Stimulated activated CD4-positive, alpha-beta T cell treated with anti-CD3 and anti-CD28 coated beads, Interleukin-4, amount 100 ng/mL, for 1 hour (primary cell): ENCODE measurements at places on chromosomes 6 and 20.

GRCh38 chr6:135936606-135937005, 85.1 kb downstream of the PDE7B start:
- no peak for DNase-seq

DNA sequence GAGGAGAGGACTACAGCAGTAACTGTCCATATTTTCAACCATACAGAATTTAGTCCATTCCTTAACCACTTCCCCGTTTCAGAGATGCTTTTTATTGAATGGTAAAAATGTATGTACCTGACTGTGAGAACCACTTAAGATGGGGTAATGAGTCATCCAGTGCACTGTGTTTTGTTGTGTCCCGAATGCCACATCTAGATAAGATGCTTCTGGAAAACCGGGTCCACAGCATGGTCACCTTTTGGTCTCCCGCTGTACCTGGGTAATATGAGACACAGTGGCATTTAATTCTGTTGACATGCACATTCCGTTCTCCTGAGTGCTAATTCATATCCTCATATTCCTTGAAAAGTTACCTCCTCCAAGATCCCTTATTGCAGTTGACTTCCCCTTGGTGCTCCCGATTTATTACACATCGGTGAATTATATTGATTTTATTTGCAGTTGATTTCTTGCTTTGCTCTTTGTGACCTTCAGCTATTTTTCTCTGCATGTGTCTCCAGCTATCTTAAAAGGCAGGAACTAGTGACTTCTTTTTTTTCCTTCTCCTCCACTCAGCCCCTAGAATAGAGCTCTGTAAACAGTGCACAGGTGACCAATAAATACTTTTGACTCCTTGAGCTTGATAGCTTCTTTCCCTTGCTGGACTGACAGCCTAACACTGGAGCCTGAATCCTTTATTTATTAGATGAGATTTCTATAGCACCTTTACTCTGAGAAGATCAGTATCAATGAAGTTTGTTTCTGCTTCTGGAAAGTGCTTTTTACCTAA, 314.6 kb downstream of the ZFAND3 start:
- no peak for DNase-seq

- no peak for DNase-seq
Observed at GRCh38 chr6:43926634-43927531, 156.9 kb downstream of the VEGFA start.

DNA sequence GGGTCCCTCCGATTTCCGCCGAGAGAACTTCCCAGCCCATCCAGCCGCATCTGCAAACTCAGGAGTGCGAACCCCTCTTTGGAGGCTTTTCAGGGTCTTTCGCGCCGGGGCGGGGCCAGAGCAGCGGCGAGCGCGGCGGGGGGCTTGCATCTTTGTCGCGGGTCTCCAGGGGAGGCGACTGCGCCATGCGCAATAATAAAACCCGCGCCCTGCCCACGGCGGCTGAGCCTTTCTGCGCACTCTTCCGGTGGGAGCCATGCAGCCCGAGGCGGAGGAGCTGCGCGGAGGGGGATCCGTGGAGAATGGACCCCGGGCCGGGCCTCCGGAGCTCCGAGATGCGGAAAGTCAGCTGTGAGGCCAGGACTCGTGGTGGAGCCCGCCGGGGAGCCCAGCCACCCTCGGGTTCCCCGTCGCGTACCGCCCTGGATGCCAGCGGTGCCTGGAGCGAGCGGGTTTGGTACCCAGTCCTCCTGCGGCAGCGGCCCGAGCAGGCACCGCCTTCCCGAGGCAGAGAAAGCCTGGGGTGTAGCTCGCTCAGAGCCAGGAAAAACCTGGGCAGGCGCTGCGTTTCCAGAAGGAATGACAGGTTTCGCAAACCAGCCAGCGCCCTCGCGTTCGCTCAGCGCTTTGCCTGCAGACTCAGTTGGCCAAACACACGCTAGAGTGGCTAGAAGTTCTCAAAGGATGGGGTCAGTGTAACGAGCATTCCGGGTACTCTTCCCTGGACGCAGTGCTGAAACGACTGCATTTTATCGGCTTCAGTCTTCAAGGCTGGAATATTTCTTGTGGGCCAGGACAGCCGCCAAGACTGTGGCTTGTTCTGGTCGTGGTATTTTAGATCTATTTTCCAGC, 1.2 kb downstream of the AKAP12 start:
- DNase-seq: no peak

DNA sequence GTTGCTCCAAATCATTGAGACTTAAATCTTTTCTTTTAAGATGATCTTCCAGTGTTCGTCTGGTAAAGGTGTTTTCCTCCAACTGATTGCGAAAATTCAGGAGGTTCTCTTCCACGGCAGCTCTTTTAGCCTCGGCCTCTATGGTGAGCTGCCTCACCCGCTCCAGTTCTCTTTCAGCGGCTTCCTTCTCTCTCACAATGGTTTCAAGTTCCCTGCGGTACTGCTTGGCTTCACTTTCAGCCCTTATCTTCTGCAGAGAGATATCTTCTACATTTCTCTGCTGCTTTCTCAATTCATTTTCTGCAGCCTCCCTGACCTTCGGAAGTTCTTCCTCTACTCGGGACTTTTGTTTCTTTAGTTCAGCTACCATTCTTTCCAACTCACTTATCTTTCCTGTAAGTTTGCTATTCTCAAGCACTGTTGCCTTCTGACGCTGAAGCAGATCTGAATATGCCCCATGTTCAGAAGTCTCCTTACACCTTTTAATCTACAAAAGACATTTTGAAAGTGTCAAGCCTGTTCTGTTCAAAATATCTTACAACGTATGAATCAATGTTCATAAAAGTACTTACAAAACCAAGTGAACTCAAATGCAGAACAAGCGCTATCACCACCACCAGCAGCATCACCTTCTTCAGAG, 22.3 kb downstream of the DST start:
- no peak for DNase-seq
